Parietal lobe (tissue), 2 donors: ENCODE measurements at places on chromosomes 16 and 17. TPM values are rescaled to one million over a fixed set of nuclear protein-coding genes. Genes with fewer than 3 reads are reported as not detected.

IL34 gene
- 2.8 TPM for total RNA-seq

KRTAP4-6 gene
- total RNA-seq = not detected

KIF19 gene
- 0.63 TPM for total RNA-seq

C16orf46 gene
- total RNA-seq = 3.1 TPM

GNG13 gene
- not detected for total RNA-seq

CORO6 gene
- 2.5 TPM for total RNA-seq

TBC1D28 gene
- 5.3 TPM for total RNA-seq

SPIRE2 gene
- total RNA-seq = 33.5 TPM

SRCIN1 gene
- 42.3 TPM for total RNA-seq

ZNF267 gene
- 9.1 TPM for total RNA-seq

TRPV2 gene
- total RNA-seq = 1.3 TPM

EFCAB5 gene
- total RNA-seq = 4.1 TPM

OSGIN1 gene
- not detected for total RNA-seq

PRSS36 gene
- total RNA-seq = 0.31 TPM

ALOX12B gene
- total RNA-seq = 0.63 TPM

KCNG4 gene
- not detected for total RNA-seq

STARD3 gene
- 33.5 TPM for total RNA-seq

CES4A gene
- 33.8 TPM for total RNA-seq

NDUFB10 gene
- total RNA-seq = 73.6 TPM

UBE2Z gene
- total RNA-seq = 61.0 TPM

SLC5A10 gene
- not detected for total RNA-seq

CLEC3A gene
- total RNA-seq = not detected

PRCD gene
- 0.94 TPM for total RNA-seq

FBXL16 gene
- 10.6 TPM for total RNA-seq

SLC35G6 gene
- not detected for total RNA-seq

SPEM1 gene
- not detected for total RNA-seq

TBC1D3 gene
- not detected for total RNA-seq

OR3A3 gene
- not detected for total RNA-seq

SEZ6L2 gene
- total RNA-seq = 52.0 TPM

GNGT2 gene
- total RNA-seq = not detected

MT3 gene
- total RNA-seq = 5.6 TPM

C16orf96 gene
- total RNA-seq = 0.63 TPM

TCAP gene
- 2.5 TPM for total RNA-seq

AOC2 gene
- 2.5 TPM for total RNA-seq

ACE gene
- 7.5 TPM for total RNA-seq

CEMP1 gene
- total RNA-seq = not detected

C16orf92 gene
- total RNA-seq = not detected

CCL7 gene
- total RNA-seq = not detected

GCGR gene
- total RNA-seq = not detected

MARVELD3 gene
- total RNA-seq = not detected

HLF gene
- total RNA-seq = 19.7 TPM

SLC52A1 gene
- not detected for total RNA-seq

ASB16 gene
- total RNA-seq = not detected

PEX12 gene
- total RNA-seq = 4.7 TPM

CBFA2T3 gene
- total RNA-seq = 3.8 TPM

KRT40 gene
- not detected for total RNA-seq

PLA2G10 gene
- total RNA-seq = not detected

DNAH3 gene
- 0.63 TPM for total RNA-seq

PHOSPHO1 gene
- total RNA-seq = 0.94 TPM

TPSD1 gene
- total RNA-seq = not detected

LHX1 gene
- total RNA-seq = not detected

COPZ2 gene
- total RNA-seq = not detected

ZNF750 gene
- total RNA-seq = not detected

CACNG4 gene
- 62.3 TPM for total RNA-seq

TMIGD1 gene
- total RNA-seq = not detected

PPY gene
- total RNA-seq = not detected

TSPOAP1 gene
- total RNA-seq = 91.7 TPM

TP53TG3C gene
- not detected for total RNA-seq
